Neural progenitor cell (in vitro differentiated cells): ENCODE measurements at places on chromosomes 5 and 9.

DNA sequence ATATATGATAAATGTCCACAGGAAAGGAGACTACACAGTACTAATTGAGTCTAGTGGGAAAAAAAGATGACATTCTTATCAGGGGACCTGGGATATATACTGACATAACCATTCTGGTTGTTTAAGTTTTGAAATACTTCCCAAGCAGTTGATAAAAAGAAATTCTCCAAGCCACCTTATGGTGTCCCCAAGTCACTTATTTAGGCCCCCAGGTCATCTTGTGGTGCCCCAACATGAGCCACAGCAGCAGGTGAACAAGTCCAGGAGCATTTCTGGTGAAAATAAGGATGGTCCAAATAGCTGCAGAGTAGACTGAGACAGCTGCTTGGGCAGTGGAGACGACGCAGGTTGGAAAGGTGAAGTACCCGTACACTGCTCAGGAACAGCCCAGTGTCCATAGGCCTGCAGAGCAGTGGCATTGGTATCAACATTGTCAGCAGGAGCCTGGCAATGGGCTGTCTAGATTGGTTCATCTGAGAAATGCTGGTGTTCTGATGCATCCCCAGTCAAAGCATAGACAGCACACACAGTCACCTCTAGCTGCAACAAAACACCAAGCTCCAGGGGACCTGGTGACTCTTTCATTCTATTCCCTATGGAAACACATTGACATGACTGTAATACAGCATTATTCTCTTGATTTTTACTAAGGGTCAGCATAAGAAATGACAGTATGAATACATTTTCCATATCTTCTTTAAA, 430.6 kb downstream of the NR2F1-AS1 start:
- H3K4me3 ChIP-seq, result no peak overlapping the region
- H3K4me1 ChIP-seq, result peaks cover 15% of the 10 kb centered on the region
- no peaks in the 10 kb centered on the region for H3K36me3 ChIP-seq
- H3K27ac ChIP-seq, result no peak overlapping the region
- no peaks in the 10 kb centered on the region for H3K27me3 ChIP-seq

- no peak for DNase-seq
- no peaks in the 10 kb centered on the region for H3K4me1 ChIP-seq
- H3K27me3 ChIP-seq, result no peaks in the 10 kb centered on the region
- H3K27ac ChIP-seq, result no peak overlapping the region
Observed at GRCh38 chr9:29069376-29069775, 1496.1 kb upstream of the C9orf72 start.

- H3K27me3 ChIP-seq, result no peaks in the 10 kb centered on the region
- no peak overlapping the region for H3K27ac ChIP-seq
- DNase-seq, result no peak
- no peak overlapping the region for H3K4me3 ChIP-seq
- no peaks in the 10 kb centered on the region for H3K4me1 ChIP-seq
- H3K36me3 ChIP-seq, result peaks cover 12% of the 10 kb centered on the region
Observed at GRCh38 chr5:121993191-121993590, 31.4 kb downstream of the SRFBP1 start.

DNA sequence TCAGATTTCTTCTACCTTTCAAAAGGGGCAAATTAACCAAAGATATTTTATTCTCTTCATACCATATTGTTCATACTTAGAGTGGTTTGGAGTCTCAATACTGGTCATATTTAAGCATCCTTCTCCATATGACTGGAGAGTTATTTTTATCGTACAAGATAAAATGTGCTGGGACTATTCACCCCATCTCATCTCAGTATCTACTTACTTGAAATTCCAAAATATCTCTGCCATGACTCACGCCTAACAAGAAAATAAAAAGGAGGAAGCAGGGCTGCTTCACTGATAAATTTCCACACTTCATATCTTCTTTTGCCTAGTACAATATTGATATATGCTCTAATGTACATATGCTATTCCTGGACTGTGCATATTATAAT, 277.9 kb upstream of the CDH9 start:
- no peak overlapping the region for H3K4me3 ChIP-seq
- no peaks in the 10 kb centered on the region for H3K27me3 ChIP-seq
- peaks cover 20% of the 10 kb centered on the region for H3K4me1 ChIP-seq
- DNase-seq, result no peak

- no peak for DNase-seq
- no peak overlapping the region for H3K4me3 ChIP-seq
- no peaks in the 10 kb centered on the region for H3K27me3 ChIP-seq
- no peaks in the 10 kb centered on the region for H3K4me1 ChIP-seq
- no peaks in the 10 kb centered on the region for H3K36me3 ChIP-seq
Observed at GRCh38 chr5:53323943-53324642, 156.3 kb upstream of the FST start.

DNA sequence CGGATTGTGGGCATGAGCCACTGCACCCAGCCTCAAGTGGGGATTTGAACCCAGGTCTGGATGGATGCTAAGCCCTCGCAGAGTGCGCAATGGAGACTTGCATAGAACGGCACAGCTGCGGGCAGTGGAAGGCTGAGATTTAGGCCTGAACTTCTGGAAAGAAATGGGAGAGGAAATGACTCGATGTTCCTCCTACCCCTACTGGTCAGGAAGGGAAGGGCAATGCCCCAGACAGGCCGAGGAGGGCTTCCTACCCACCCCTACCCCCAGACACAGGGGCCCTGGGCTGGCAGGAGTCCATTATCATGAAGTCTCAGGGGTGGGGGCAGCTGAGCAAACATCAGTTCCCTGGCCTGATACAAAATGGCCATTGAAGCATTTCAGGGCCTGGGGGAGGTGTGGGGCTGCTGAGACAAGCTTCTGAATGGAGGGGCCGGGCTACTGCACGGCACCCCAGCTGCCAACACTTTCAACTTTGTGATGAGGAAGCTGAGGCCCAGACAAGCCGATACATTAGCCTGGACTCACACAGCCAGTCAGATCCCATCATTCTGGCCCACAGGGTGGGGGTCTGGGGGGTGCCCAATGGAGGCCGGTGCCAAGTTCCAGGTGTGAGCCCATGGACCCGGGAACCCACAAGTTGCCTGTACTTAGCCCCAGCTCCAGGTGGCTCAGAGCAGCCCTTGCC, 13.5 kb upstream of the WDR38 start:
- no peak overlapping the region for H3K27ac ChIP-seq
- no peak overlapping the region for H3K4me3 ChIP-seq
- no peaks in the 10 kb centered on the region for H3K27me3 ChIP-seq
- no peaks in the 10 kb centered on the region for H3K4me1 ChIP-seq

DNA sequence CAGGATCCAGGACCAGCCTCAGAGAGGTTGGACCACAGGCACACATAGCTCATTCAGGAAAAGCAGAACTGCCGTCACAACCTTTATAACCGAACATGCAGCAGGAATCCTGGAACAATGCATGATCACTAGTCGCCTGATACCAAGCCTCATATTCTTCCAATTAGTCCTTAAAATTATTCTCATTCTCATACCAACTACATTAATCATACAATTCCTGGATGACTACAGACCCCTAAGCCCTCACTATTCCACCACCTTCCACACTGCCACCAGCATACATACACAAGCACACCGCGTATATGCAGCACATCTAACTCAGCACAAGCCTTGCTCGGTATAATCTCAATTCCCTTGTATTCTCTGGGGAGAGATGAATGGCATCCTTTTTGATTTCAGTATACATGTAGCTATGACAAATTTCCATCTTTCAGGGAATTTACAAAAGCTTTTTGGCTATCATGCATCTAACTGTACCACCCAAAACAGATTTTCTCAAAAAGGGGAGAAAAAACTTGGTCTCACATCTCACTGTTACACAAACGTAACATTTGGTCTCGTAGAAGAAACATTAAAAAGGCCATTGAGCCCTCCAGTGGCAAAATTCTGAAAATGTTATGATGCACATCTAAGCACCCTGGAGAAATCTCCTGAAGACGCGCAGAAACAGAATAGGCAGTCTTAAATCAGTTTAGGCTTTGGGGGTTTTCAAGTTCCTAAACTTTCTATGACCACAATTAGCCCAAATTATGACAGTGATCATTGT, 46.2 kb downstream of the MCTP1 start:
- no peaks in the 10 kb centered on the region for H3K36me3 ChIP-seq
- no peak overlapping the region for H3K27ac ChIP-seq
- no peaks in the 10 kb centered on the region for H3K27me3 ChIP-seq
- no peak for DNase-seq
- H3K4me3 ChIP-seq, result no peak overlapping the region

DNA sequence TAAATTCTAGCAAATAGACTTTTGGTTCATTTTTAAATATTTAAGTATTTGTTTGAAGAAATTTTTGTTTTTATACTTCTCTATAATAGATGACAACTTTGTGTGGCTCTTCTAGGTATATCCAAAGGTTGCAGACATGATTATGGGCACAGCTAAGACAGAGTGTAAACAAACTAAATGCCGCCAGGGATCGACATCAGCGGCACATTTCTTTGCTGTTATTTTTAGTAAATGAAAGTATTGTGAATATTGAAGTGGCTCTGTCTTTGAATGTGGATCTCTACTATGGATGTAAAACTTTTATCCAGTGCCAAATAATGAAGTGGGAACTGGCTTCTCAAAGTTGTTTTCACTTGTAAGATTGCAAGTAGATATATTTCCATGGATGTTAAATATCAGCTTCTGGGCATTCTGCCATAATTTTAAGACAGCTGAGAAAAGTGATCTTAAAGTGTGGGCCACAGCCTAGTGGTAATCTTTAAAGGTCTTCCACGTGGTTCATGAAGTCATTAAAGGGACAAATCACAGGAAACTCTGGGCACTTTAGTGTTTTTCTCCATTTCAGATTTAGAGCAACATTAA, 589.9 kb downstream of the ZNF608 start:
- no peak overlapping the region for H3K4me3 ChIP-seq
- no peaks in the 10 kb centered on the region for H3K27me3 ChIP-seq
- DNase-seq, result no peak
- H3K36me3 ChIP-seq, result no peaks in the 10 kb centered on the region
- H3K4me1 ChIP-seq, result no peaks in the 10 kb centered on the region
- H3K27ac ChIP-seq, result no peak overlapping the region

DNA sequence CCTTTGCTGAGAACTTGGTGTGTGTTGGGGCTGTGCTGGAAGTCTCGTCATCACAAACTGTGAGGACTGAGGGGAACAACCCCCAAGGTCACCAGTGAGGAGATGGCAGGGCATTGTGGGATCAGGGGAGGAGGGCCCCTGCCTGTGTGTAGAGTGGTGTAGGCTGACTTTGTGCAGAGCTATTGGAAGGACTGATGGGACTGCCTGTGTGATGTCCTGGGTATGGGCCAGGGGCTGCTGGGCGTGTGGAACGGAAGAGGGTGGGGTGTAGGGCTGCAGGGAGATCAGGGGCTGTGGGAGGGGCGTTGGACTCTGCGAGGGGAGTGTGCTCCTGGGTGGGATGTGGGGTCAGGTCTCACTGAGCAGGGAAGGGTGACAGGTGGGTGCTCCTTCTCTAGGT, 3.6 kb downstream of the WNK2 start:
- H3K36me3 ChIP-seq, result no peaks in the 10 kb centered on the region
- H3K27me3 ChIP-seq, result peaks cover 37% of the 10 kb centered on the region
- no peak overlapping the region for H3K27ac ChIP-seq
- no peak overlapping the region for H3K4me3 ChIP-seq

- no peaks in the 10 kb centered on the region for H3K27me3 ChIP-seq
- H3K4me3 ChIP-seq, result no peak overlapping the region
- no peak for DNase-seq
- H3K27ac ChIP-seq, result no peak overlapping the region
Observed at GRCh38 chr5:121029536-121030245, 565.6 kb downstream of the PRR16 start.

- no peak overlapping the region for H3K27ac ChIP-seq
- H3K4me1 ChIP-seq, result peaks cover 4% of the 10 kb centered on the region
- no peaks in the 10 kb centered on the region for H3K27me3 ChIP-seq
Observed at GRCh38 chr5:131607903-131608540, 27.0 kb downstream of the RAPGEF6 start.

DNA sequence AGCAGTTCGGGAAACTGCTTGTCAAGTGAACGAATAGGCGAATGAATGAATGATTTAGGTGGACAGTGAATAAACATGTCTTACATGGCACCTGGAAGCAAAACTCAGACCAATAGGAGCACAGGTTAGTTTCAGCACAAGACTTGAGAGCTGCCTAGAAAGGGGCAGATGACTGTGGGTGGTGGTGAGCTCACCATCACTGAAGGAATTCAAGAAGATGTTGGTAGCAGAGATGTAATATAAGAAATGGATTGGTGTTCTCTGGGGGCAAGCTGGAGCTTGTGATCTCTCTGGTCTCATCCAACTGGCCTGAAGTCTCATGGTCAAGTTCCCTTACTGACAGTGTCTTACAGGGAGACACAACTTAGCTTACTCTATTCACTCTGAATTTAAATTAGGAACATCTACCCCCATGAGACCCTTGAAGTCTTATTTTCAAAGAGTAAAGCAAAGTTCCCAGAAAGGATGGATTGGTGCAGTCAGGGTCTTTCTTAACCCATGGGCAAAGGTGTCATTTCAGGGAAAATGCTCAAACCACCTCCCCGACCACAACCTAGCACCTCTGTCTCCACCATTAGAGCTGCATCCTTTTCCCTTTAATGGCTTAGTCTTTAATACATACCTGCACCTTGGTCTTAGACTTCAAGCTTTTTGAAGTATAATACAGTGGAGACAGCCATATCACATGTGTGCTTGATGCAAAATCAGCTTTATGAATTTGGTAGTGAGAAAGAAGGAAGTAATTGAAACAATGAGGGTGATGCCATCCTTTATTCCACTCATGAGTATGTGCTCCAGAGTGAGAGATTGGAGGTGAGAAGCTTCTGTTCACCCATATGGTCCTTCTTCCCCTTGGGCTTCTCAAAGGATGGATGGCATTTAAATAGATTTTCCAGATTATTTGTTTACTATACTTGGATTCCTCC, 5.1 kb downstream of the LCP2 start:
- no peak overlapping the region for H3K4me3 ChIP-seq
- H3K4me1 ChIP-seq, result no peaks in the 10 kb centered on the region
- no peak overlapping the region for H3K27ac ChIP-seq
- H3K27me3 ChIP-seq, result no peaks in the 10 kb centered on the region
- no peaks in the 10 kb centered on the region for H3K36me3 ChIP-seq

- no peaks in the 10 kb centered on the region for H3K36me3 ChIP-seq
- no peaks in the 10 kb centered on the region for H3K27me3 ChIP-seq
- H3K4me1 ChIP-seq, result no peaks in the 10 kb centered on the region
- DNase-seq, result no peak
Observed at GRCh38 chr5:140575309-140575708, 10.7 kb downstream of the SLC35A4 start.

GRCh38 chr5:138651767-138652117, 76.5 kb upstream of the HSPA9 start:
- no peaks in the 10 kb centered on the region for H3K36me3 ChIP-seq
- no peak overlapping the region for H3K4me3 ChIP-seq
- no peak overlapping the region for H3K27ac ChIP-seq
- H3K27me3 ChIP-seq, result no peaks in the 10 kb centered on the region
- peaks cover 26% of the 10 kb centered on the region for H3K4me1 ChIP-seq
- DNase-seq, result no peak
